ENCODE measurements at places on chromosomes 2 and 18.

GRCh38 chr2:171181064-171182049 is 20.7 kb upstream of the TLK1 start:
- no peak for DNase-seq

DNA sequence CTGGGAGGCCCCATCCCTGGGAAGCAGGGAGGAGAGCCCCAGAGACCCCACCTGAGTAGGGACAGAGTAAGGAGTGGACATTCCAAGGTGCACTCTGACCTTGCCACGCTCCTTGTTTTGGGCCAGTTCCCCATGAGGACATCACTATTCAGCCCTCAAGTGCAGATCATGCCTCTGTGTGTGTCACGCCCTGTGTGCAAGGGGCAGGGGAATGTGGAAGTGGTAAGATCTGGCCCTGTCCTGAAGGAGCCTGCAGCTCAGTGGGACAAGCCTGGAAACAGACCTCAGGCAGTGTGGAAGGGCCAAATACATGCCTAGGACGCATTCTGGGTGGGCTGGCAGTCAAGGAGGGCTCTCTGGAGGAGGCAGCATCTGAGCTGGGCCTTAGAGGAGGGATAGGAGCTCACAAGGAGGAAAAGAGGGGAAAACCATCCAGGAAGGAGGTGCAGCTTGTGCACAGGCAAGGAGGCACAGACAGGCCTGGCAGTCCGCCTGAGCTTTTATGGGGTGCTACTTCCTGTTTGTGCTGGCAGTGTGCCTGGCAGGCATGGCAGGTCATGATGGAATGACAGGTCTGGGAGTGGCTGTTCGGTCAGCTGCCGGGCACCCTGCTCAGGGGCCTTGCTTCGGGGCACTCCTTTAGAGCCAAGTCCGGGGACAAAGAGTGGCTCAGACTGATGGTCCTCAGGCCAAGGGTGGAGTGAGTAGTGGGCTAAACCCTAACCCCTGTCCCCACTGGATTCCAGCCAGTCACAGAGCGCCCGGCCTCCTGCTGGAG is 3.3 kb downstream of the KLHL30 start:
- no peak for DNase-seq

- DNase-seq, result no peak
Measured at GRCh38 chr2:118576109-118576855, 271.2 kb downstream of the EN1 start.

GRCh38 chr2:138213084-138213483 is 248.8 kb downstream of the HNMT start:
- no peak for DNase-seq

- DNase-seq, result peak; percentile 10
Measured at GRCh38 chr18:11736656-11737055, 47.6 kb downstream of the GNAL start.

DNA sequence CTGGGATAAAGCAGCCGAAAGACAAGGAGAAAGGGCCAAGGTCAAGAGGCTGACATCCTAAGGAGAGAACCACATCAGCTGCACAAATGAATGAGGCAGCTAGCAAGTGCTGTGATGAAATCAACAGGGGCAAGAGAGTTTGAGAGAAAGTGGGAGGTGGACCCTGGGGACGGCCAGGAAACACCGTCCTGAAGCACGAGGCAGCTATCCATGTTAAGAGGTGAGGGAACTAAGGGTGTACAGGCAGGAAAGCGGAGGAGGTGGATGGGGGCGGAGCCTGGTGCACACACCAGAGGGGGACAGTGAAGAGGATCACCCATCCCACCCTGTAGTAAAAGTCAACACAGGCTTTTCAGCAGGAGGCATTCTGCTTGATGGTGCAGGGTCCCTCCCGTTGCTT is 52.4 kb downstream of the HDLBP start:
- DNase-seq, result no peak

- DNase-seq, result no peak
Measured at GRCh38 chr2:161426455-161426921, 10.4 kb downstream of the TBR1 start.

- DNase-seq, result peak; percentile 90
Measured at GRCh38 chr2:100365434-100365833, 43.1 kb upstream of the LONRF2 start.

DNA sequence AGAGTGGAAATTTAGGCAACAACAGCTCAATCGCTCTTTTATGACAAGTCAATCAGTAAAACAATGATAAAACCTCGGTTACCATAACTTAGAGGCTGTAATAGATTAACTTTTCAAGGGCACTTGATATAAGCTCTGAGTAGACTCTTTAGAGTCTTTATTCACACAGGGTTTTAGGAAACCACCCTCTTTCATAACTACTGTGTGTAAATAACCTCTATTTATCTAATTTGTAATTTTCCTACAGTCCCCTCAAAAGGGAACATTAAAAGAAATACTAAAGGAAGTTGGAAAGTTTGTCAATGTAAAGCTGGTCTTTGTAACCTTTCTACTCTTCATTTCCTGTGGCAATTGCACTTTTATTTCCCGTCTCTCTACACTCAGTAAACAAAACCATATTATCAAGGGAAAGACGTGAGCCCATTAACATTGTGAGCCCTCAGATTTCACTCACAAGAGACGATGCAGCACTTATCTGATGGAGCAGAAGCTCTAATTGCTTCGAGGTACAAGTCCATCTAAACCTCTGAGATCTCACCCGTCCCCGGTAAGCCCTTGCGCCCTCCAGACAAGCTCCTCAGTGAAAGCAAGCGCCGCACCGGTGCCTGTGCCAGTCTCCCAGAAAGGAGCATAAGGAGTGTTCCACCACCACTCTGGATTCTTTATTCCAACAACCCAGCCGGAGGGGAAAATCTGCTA is 1.1 kb upstream of the HOXD1 start:
- DNase-seq, result no peak

GRCh38 chr2:47606172-47606571 is 176.8 kb upstream of the MSH6 start:
- no peak for DNase-seq
